Spinal cord (tissue), 10 donors: ENCODE measurements at places on chromosomes 12 and 14. TPM values are rescaled to one million over a fixed set of nuclear protein-coding genes. Genes with fewer than 3 reads are reported as not detected.

Gene GALNT6
- 1.2 TPM for total RNA-seq

Gene PRIMA1
- total RNA-seq = 4.5 TPM

Gene RPGRIP1
- 0.50 TPM for total RNA-seq

Gene CD27
- 0.50 TPM for total RNA-seq

Gene ANKS1B
- 131 TPM for total RNA-seq

DNA sequence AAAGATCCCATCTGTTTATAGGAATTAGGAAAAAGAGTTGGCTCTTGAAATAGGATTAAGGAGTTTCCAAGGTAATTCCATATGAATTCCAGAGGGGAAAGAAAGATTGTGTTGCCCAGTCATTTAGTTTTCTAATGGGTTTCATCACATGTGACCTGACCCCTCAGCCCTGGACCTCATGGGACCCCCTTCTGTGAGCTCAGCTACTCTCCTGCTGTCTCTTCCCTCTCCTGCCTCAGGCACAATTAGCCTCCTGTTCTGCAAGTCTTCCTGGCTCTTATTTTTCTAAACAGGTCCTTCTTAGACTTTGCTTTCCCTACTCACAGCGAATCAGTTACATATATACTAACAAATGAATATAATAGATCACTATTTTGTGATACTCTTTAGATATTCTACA, 237.7 kb downstream of the TRHDE start:
- no peaks in the 10 kb centered on the region for H3K4me1 ChIP-seq
- no peak overlapping the region for H3K4me3 ChIP-seq
- H3K36me3 ChIP-seq = no peaks in the 10 kb centered on the region
- H3K27me3 ChIP-seq = no peaks in the 10 kb centered on the region

DNA sequence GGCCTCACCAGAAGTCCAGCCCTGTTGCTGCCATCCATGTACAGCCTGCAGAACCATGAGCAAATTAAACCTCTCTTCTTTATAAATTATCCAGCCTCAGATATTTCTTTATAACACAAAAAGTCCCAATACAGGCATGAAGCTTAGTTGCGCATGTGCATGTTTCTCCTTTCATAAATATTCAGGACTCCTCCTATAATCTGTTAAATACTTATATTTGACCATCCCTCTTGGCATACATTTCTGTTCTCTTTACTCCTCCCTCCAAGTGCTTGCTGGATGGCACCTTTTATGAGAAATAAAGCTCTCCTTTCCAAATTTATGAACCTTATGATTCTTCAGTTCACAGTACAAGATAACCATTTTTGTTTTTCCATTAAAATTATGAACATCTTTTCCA, 20.5 kb downstream of the DAAM1 start:
- no peak overlapping the region for H3K4me3 ChIP-seq
- no peak for DNase-seq
- no peaks in the 10 kb centered on the region for H3K27me3 ChIP-seq
- H3K4me1 ChIP-seq = no peaks in the 10 kb centered on the region
- H3K36me3 ChIP-seq = no peaks in the 10 kb centered on the region

DNA sequence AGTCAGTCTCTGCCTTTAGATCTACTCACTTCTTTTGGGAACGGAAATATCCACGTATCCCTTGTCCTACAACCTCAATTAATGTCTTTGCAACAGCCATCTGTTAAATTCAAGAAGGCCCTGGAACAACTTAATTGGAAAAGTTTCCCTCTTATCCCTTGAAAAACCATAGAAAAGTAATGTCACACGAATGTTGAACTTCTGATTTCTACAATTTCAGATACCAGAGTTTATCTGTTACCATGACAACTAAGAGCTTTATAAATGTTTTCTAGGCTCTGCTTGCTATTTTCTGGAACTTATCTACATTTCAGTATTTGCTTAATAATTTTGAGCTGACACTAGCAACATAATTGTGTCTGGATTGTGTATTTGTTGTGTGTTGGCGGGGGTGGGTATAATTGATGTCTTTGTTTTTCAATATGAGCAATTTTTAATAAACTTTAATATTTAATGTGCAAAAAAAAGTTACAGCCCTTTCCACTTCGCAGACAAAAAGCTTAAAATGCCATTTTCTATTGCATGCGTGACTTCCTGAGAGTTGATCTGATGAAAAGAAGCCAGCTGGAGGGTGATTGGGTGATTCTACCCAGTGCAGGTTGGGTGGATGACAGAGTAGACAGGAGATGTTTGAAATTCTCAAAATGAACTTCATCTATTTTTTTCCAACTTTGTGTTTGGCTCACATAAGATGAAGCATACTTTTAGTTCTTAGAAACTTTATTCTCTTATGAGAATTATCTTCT, 11.8 kb upstream of the EDDM3A start:
- no peak overlapping the region for H3K4me3 ChIP-seq
- H3K27me3 ChIP-seq = no peaks in the 10 kb centered on the region
- H3K27ac ChIP-seq = no peak overlapping the region
- H3K36me3 ChIP-seq = no peaks in the 10 kb centered on the region
- peaks cover 4% of the 10 kb centered on the region for H3K4me1 ChIP-seq

GRCh38 chr12:117090816-117091711, 8.2 kb downstream of the TESC start:
- peaks cover 17% of the 10 kb centered on the region for H3K4me1 ChIP-seq
- H3K4me3 ChIP-seq = no peak overlapping the region

DNA sequence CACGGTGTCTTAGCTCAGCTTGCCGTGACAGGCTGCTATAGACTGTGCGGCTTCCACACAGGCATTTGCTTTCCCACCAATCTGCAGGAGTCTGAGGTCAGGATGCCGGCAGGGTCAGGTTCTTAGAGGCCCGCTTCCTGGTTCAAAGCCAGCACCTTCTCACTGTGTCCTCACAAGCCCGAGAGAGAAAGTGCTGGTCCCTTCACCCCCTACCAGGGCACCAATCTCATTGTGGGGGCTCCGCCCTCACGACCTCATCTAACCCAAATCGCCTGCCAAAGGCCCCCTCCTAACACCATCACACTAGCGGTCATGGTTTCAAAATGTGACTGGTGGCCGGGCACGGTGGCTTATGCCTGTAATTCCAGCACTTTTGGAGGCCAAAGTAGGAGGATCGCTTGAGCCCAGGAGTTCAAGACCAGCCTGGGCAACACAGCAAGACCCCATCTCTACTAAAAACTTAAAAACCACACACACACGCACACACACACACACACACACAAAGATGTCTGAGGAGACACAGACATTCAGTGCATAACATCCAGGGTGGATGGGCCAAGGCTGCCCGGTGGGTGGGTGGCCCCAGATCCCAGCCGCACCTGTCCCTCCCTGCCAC, 26.8 kb downstream of the MMP17 start:
- DNase-seq = no peak
- peaks cover 13% of the 10 kb centered on the region for H3K4me1 ChIP-seq
- no peak overlapping the region for H3K4me3 ChIP-seq
- H3K27ac ChIP-seq = no peak overlapping the region
- H3K27me3 ChIP-seq = peaks cover 2% of the 10 kb centered on the region

Gene CD163L1
- total RNA-seq = 4.9 TPM

Gene CCDC196
- total RNA-seq = not detected

Gene TAS2R14
- total RNA-seq = 13.3 TPM

GRCh38 chr12:42759622-42760273, 170.2 kb upstream of the PRICKLE1 start:
- H3K4me1 ChIP-seq = no peaks in the 10 kb centered on the region
- no peaks in the 10 kb centered on the region for H3K36me3 ChIP-seq
- no peak overlapping the region for H3K4me3 ChIP-seq
- no peak overlapping the region for H3K27ac ChIP-seq
- no peak for DNase-seq
- no peaks in the 10 kb centered on the region for H3K27me3 ChIP-seq

DNA sequence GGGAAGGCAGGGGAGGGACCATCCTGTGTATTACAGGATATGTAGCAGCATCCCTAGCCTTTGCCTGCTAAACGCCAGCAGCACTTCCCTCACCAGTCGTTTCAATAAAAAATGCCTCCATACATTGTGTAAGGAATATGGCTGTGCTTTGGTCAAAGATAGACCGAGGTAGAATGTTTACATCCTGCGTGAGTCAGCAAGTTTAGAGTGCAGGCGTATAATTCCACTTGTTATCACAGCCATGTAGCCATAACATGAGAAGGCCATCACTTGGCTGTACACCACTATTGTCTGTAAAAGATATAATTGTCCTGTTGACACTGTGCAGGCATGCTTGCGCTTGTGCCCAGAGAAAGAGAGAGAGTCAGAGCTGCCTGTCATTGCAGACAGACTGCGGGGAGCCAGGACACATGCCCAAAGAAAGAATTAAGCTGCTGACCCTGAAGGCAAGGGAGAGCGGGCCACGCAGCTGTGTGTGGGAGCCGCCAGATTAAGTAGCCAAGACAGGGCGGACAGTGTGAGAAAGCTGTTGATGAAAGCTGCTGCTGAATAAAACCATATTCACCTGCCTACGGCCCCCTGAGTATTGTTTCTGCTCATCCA, 68.4 kb downstream of the CRACR2A start:
- DNase-seq = no peak
- H3K27me3 ChIP-seq = no peaks in the 10 kb centered on the region
- H3K27ac ChIP-seq = no peak overlapping the region
- peaks cover 12% of the 10 kb centered on the region for H3K4me1 ChIP-seq
- no peak overlapping the region for H3K4me3 ChIP-seq

DNA sequence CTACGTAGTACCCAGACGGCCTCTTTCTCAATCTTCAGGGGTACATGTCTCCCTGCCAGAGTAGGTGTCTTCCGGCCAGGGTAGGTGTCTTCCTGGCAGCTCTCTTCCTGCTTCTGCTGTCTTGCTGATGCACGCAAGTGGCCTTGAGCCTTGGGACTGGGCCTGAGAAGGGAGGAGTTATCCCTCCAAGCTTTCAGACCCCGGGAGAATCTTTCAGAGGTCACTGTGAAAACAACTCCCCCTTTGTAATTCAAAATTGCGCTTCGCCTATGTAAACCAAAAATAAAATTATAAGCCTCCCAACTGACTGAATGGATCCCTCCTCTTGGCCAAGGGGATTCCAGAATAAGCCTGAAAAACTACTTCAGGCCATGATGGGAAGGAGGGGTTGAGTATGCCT, 87.3 kb upstream of the NUDT4 start:
- H3K27me3 ChIP-seq = no peaks in the 10 kb centered on the region
- no peaks in the 10 kb centered on the region for H3K36me3 ChIP-seq
- H3K27ac ChIP-seq = no peak overlapping the region

Gene LBHD2
- total RNA-seq = 1.2 TPM

DNA sequence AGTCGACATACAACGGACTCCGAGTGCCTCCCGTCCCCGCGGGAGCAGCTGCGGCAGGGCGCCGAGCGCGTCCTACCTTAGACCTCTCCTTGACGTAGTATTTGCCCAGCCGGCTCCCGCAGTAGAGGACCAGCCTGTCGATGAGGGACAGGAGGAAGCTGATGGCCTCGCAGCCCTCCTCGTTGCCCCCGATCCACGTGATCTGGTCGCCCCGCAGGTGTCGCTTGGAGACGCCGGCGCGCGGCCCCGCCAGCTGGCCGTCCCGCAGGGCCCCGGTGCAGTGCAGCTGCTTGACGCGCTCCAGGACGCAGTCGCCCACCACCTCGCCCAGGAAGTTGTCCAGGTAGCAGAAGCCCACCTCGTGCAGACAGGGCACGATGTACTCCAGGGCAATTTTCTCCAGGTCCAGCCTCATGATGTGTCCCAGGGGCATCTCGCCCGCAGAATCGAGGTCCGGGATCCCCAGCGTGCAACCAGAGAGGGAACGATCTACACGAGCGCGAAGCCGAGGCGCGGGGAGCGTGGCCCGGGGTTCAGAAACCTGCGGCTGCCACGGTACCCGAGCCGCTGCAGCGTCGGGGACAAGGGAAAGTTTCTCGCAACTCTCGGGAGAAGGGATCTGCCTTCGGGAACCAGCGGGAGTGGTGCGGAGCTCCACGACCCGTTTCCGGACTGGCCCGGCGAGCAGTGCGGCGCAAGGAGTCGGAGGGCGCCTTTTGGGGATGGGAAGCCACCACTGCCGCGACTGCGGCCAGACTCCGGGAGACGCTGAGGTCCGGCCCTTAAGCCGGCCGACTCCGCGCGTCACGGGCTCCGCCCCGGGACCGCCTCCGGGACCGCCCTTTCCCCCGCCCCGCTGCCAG, at the start of gene EGLN3:
Gene EGLN3, minus strand, starts transcription at position 755 of the 863 bp plus-strand sequence. Its CDS starts 322 bp downstream, at position 433.
- peaks cover 31% of the 10 kb centered on the region for H3K27me3 ChIP-seq
- peak within 1 kb of the TSS; percentile 76 for H3K4me3 ChIP-seq
- H3K4me1 ChIP-seq = peaks cover 17% of the 10 kb centered on the region
- no peaks in the 10 kb centered on the region for H3K36me3 ChIP-seq

Gene C12orf56
- 0.99 TPM for total RNA-seq

Gene HOXC12
- total RNA-seq = 2.3 TPM

GRCh38 chr12:41577995-41578394, 389.9 kb downstream of the PDZRN4 start:
- DNase-seq = no peak
- H3K4me1 ChIP-seq = no peaks in the 10 kb centered on the region
- H3K27ac ChIP-seq = no peak overlapping the region
- H3K27me3 ChIP-seq = no peaks in the 10 kb centered on the region
- no peaks in the 10 kb centered on the region for H3K36me3 ChIP-seq
